ENCODE measurements at places on chromosomes 7 and 10. TPM values are rescaled to one million over a fixed set of nuclear protein-coding genes. Genes with fewer than 3 reads are reported as not detected.
A peak's percentile ranks its signal among the peaks of the same experiment; 100 is the strongest.

GRCh38 chr10:1850971-1851527 is 113.7 kb upstream of the ADARB2 start:
- H3K27me3 ChIP-seq = no peaks in the 10 kb centered on the region
- H3K4me1 ChIP-seq = no peaks in the 10 kb centered on the region
- DNase-seq = no peak
- H3K4me3 ChIP-seq = no peak overlapping the region
- no peak overlapping the region for H3K27ac ChIP-seq
- no peaks in the 10 kb centered on the region for H3K36me3 ChIP-seq

GRCh38 chr7:25553580-25554291 is 325.4 kb upstream of the NPVF start:
- no peak for DNase-seq
- no peaks in the 10 kb centered on the region for H3K27me3 ChIP-seq
- no peak overlapping the region for H3K4me3 ChIP-seq
- H3K36me3 ChIP-seq = no peaks in the 10 kb centered on the region

DNA sequence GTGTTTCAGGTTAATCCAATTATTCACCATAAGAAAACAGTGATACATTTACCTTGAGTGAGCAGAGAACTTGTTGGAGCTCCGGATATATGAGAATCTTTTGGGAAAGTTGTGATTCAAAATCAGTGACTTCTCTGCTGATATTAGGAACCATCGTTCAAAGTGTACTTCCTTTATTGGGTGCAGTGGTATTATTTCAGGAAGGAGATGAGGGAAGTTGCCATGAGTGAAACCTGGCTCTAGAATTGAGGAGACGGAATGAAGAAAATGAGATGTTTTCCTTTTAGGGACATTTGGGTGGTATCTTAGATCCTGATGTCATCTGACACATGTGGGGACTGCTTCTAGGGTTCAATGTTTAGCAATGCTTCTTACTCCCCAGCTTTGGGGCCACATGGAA is 343.9 kb downstream of the ABCA13 start:
- H3K27me3 ChIP-seq = no peaks in the 10 kb centered on the region
- H3K4me3 ChIP-seq = no peak overlapping the region
- no peaks in the 10 kb centered on the region for H3K4me1 ChIP-seq
- DNase-seq = no peak
- no peak overlapping the region for H3K27ac ChIP-seq
- H3K36me3 ChIP-seq = no peaks in the 10 kb centered on the region

DNA sequence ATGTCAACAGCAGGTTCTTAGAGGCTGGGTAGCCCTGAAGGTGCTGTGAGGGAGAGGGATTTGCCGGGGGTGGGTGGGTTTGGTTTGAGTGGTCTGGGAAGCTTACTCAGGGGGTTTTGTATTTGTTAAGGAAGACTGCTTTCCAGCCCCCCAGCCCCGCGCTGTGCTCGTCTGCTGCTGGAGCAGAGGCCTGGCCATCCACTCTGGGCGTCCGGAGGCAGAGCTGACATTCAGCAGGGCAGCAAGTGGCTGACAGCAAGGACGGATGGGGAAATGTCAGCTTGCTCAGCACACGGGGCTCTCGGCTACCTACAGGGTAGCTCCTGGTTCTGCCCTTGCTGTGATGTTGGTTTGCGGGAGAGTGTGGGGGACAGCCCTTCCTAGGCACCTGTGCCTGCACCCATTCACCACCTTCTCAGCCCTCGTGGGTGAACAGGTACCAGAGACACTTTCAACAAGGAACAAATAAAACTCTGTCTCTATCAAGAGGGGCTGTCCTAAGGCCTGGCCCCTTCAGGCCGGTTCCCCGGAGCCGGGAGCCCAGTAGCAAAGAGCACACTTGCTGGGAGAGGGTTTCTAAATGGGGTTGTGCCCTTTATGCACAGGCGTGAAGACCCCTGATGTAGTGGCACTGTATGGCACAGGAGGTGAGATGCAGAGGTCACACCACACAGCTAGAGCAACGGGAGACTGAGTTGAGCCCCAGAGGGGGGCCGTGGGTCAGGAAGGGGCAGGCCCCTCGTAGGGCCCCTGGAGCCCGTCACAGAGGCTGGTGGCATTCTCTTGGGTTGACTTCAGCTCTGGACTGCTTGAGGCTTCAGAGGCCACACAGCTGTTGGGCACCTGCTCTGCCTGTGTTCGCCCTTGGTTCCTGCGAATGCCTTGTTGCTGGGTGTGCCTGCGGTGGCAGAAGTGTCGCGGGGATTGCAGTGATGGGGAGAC is 72.2 kb upstream of the SHH start:
- no peaks in the 10 kb centered on the region for H3K27me3 ChIP-seq
- DNase-seq = no peak
- H3K4me3 ChIP-seq = no peak overlapping the region
- no peaks in the 10 kb centered on the region for H3K4me1 ChIP-seq
- H3K27ac ChIP-seq = no peak overlapping the region
- no peaks in the 10 kb centered on the region for H3K36me3 ChIP-seq

DNA sequence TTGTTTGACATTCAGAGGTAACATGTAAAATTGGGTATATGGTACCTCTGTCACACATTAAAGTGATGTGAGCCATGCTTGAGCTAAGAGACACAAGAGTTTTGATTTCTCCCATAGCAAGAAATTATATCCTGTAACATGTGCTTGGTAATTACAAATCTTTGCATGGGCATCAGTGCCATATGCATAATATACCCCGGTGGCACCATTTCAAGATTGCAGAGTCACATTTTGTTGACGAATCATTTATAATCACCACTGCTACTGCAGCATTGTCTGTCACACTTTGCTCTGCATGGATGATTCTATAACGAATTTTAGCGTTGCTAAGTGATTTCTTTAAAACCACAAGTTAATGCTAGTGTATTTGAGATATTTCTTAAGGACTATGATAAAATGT is 443.7 kb upstream of the LRRN3 start:
- H3K27ac ChIP-seq = no peak overlapping the region
- DNase-seq = no peak
- no peaks in the 10 kb centered on the region for H3K27me3 ChIP-seq
- no peaks in the 10 kb centered on the region for H3K4me1 ChIP-seq
- H3K36me3 ChIP-seq = no peaks in the 10 kb centered on the region

DNA sequence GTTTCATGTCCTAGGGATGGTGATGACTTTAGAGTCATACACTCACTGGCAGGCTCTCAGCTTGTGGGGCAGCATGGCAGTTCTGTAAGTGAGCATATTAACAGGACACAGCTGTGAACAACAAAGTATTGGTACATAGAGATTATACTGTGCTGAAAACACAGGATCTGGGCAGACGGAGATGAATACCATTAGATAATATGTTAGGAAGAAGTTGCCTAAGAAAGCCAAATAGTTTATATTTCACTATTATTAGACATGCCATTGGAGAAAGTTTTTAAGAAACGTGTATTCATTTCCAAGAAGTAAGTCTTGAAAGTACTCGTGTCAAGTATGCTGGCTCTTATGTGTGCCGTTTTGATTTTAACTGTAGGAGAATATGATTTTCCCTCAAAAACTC is 274.5 kb downstream of the INHBA start:
- H3K4me3 ChIP-seq = no peak overlapping the region
- no peak for DNase-seq
- no peaks in the 10 kb centered on the region for H3K36me3 ChIP-seq
- H3K27ac ChIP-seq = no peak overlapping the region
- H3K4me1 ChIP-seq = no peaks in the 10 kb centered on the region

DNA sequence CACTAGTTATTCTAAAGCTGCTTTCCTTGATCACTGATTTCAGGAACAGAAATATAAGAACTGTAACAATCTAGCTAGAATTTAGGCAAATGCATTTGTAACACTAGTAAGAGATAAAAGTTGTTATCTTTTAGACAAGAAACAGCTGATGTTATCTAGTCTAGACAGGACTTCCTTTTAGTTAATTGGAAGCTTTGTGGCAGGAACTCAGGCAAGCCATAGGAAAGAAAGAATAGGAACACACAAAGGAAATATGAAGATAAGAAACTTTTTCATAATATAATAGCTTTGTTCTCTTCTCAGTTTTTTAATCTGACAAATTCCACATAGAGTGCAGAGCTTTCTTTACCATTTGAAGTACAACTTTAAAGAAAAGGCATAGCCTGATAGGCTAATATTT is 59.0 kb upstream of the AGR3 start:
- DNase-seq = no peak
- H3K4me1 ChIP-seq = peaks cover 4% of the 10 kb centered on the region
- no peaks in the 10 kb centered on the region for H3K27me3 ChIP-seq
- no peak overlapping the region for H3K27ac ChIP-seq

- H3K4me3 ChIP-seq = no peak overlapping the region
- no peaks in the 10 kb centered on the region for H3K4me1 ChIP-seq
Measured at GRCh38 chr7:46653848-46654247, 732.8 kb upstream of the IGFBP3 start.

AGR3 gene
- not detected for total RNA-seq

- no peaks in the 10 kb centered on the region for H3K27me3 ChIP-seq
- no peaks in the 10 kb centered on the region for H3K4me1 ChIP-seq
- H3K27ac ChIP-seq = no peak overlapping the region
- H3K4me3 ChIP-seq = no peak overlapping the region
Measured at GRCh38 chr10:8137272-8137681, 82.8 kb downstream of the GATA3 start.

GRCh38 chr7:115040057-115040456 is 118.2 kb downstream of the MDFIC start:
- no peaks in the 10 kb centered on the region for H3K27me3 ChIP-seq
- H3K4me3 ChIP-seq = no peak overlapping the region
- no peaks in the 10 kb centered on the region for H3K4me1 ChIP-seq
- DNase-seq = no peak
- H3K36me3 ChIP-seq = no peaks in the 10 kb centered on the region

DNA sequence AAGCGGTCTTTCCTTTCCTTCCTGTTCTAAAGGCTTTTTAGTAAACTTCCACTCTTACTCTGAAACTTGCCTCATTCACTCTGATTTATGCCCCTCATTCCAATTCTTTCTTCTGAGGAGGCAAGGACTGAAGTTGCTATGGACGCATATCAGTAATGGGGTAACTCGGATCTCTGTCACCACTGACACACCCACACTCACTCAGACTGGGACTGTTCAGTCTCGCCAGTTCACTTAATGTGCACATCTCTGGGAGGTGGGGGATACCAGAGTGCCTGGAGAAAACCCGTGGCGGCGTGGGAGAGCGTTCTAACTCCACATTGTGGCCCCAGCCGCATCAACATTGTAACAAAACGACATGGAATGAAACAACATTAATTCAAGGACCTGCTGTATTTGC is 1139.3 kb upstream of the CELF2 start:
- H3K27ac ChIP-seq = no peak overlapping the region
- H3K36me3 ChIP-seq = no peaks in the 10 kb centered on the region
- H3K4me1 ChIP-seq = no peaks in the 10 kb centered on the region
- no peak for DNase-seq
- H3K4me3 ChIP-seq = no peak overlapping the region

DNAJC30 gene
- total RNA-seq = 15.3 TPM

DNA sequence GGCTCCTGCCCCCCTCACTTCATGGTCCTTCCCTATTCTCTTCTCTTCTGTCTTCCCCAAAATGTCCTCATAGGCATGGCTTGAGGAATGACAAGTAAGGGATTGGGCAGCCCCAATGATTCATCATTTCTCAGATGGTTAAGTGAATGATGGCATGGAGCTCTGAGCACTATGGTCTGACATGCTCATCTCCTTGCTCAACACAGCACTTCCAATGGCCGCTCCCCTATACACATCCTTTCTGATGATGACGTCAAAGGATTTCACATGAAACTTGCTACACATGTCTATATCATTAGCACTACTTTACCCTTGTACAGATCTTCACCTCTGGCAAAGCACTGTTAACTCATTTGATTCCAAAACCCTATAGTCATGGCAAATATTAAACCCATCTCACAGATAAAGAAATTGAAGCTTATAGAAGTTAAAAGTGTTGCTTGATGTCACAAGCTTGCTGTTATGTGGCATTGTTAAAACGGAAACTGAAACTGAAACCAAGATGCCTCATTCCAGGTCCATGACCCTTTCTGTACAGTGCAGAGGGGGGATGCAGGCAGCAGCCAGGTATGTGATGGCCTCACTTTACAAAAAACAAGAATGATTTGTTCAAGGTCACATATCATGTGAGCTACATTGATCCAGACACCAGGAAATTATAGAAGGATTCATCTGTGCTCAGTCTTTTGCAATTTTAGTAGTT is 90.0 kb upstream of the PLXNA4 start:
- H3K27ac ChIP-seq = no peak overlapping the region
- H3K36me3 ChIP-seq = no peaks in the 10 kb centered on the region
- no peaks in the 10 kb centered on the region for H3K27me3 ChIP-seq
- H3K4me3 ChIP-seq = no peak overlapping the region

GRCh38 chr10:75405598-75406461 is 4.3 kb upstream of the ZNF503 start:
- peak overlapping the region; percentile 98 for H3K27ac ChIP-seq
- no peak overlapping the region for H3K4me3 ChIP-seq
- no peaks in the 10 kb centered on the region for H3K36me3 ChIP-seq
- no peaks in the 10 kb centered on the region for H3K27me3 ChIP-seq

DPYSL4 gene
- total RNA-seq = 0.54 TPM

- no peak for DNase-seq
- no peak overlapping the region for H3K27ac ChIP-seq
- peaks cover 17% of the 10 kb centered on the region for H3K36me3 ChIP-seq
- peaks cover 19% of the 10 kb centered on the region for H3K4me1 ChIP-seq
Measured at GRCh38 chr10:79346388-79347225, 662 bp upstream of the PPIF start.

DNA sequence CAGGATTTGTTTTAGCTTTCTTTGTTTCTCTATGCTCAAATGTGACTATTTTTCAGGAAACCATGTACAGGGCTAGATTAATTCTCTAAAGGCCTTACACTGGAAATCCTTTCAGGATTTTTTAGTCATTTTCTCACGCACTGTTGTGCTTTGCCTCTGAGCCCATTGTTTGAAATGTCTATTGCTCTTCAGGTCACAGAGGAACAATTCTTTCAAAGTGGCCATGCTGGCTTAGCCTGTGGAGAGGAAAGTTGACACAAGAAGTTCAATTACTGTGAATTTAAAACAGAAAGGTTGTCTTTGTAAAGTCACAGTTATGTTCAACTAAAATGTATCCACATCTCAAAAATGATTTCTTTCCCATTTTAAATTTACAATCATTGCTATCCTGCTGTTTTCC is 1071.7 kb upstream of the POT1 start:
- no peaks in the 10 kb centered on the region for H3K4me1 ChIP-seq
- no peaks in the 10 kb centered on the region for H3K36me3 ChIP-seq
- no peak for DNase-seq
- no peak overlapping the region for H3K4me3 ChIP-seq
- H3K27me3 ChIP-seq = no peaks in the 10 kb centered on the region
- H3K27ac ChIP-seq = no peak overlapping the region

LRRTM3 gene
- not detected for total RNA-seq

MMS19 gene
- 71.4 TPM for total RNA-seq

- no peaks in the 10 kb centered on the region for H3K4me1 ChIP-seq
- no peaks in the 10 kb centered on the region for H3K27me3 ChIP-seq
- H3K36me3 ChIP-seq = no peaks in the 10 kb centered on the region
- H3K27ac ChIP-seq = no peak overlapping the region
- DNase-seq = no peak
Measured at GRCh38 chr7:2014391-2015241, 218.1 kb downstream of the MAD1L1 start.

All from thyroid gland (tissue), 4 donors.